Right ventricle myocardium inferior (tissue), 1 donor: ENCODE measurements at places on chromosomes 4 and X.

GRCh38 chr4:14783011-14783877 lies 219.0 kb upstream of the CPEB2 start:
- DNase-seq, result no peak

DNA sequence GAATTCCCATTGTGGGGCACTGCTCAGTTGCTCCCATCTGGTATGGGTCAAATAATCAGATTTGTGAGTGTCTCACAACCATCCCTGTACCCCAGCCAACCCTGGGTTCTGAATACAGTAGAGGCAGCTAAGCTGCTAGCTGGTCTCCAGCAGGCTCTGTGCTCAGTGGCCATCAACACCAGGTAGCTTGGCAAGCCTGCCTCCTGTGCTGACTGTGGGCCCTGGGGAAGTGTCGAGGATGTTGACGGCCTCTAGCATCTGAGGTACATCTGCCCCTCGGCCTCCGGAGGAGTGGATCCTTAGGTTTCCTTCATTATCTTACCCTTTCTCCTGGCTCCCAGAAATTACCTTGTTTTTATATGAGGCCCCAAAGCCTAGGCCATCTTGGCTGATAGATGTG lies 13.3 kb downstream of the RNF4 start:
- no peak for DNase-seq

DNA sequence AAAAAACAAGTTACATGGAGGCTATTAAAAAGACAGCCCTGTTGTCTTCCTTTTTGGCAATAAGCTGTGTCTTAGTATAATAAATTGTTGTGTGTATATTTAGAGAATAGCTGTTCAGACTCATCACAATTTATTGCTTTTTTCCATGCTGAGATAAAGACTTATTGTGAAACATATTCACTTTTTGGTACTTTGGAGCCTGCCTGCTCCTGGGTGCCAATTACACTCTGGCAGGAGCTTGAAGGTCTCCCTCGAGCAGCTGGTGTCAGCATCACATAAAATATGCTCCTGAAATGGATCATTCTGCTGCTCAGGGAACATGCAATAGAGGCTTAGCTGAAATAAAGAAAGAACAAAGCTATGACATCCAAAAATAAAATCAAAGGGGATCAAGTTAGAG lies 211.6 kb upstream of the DKK2 start:
- DNase-seq, result no peak

DNA sequence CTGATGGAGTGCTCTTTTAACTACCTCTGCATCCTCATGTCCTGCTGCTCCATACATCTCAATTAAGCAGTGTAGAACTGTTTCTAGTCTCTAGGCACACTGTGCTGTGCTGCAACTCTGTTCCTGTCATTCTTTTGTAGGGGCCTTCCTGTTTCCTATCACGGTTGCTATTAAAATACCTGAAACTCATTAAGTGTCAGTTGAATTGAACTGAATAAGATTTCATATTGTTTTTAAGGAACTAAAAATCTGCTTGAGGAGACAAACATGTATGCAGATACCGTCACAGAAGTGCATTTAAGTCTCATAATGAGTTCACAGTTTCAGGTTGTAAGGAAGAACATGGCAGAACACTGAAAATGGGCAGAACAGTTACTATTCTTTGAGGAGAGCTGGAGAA lies 170.1 kb downstream of the LARP7 start:
- DNase-seq, result no peak

DNA sequence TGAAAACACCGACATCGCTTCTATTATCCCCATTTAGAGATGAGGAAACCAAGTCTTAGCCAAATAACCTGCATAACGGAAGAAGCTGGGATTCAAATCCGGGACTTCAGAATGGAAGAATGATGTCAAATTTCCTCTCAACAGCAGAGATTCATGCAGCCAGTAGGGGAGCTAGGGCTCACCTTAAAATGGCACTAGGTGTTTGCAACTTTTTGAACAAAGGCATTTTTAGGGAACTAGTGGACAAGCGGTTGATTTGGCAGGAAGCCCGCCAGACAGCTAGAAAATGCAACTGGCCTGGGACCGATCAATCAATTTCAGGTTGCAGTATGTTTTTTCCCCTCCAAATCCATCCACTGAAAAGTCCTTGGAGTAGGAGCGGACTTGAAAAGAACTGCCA lies 224.2 kb downstream of the PTTG2 start:
- no peak for DNase-seq

DNA sequence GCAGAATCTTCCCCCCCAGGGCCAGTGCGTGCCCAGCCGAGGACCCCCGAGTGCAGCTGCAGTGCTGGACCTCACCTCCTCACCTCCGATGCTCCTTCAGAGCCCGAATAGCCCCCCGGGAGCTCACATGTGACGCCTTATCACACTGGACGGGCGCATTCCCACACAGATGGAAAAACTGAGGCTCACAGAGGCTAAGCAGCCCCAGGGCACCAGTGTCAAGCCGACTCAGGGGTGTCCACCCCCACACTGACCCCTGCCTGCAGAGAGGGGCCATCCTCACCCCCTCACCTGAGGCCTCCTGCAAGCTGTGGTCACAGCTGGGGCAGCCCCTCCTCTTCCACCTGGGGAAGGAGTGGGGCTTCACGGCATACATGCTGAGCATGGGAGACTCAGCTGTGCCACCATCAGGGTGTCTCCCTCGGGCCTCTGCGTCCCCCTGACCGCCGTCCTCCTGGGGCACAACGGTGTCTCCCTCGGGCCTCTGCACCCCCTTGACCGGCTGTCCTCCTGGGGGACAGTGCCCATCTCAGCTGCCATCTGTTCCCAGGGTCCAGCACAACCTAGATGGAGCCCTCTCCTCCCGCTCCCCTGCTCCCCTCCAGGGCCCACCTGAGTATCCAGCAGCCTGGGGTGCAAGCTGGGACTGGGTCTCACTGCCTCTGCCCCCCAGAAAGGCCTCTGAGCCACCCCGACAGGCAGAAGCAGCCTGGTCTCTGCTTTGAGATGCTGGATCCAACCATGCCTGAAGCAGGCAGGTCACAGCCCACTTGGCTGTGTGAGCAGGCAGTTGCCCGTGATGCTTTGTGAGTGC lies 85.3 kb upstream of the NKX1-1 start:
- DNase-seq, result peak; percentile 42
